Small intestine (tissue), 16 donors: ENCODE measurements at places on chromosomes 5 and 9.

- no peak for DNase-seq
Observed at GRCh38 chr5:35048910-35049309, 1.2 kb upstream of the AGXT2 start.

- DNase-seq: peak; percentile 23
Observed at GRCh38 chr5:123874600-123875201, 362.7 kb downstream of the CSNK1G3 start.

GRCh38 chr5:179297026-179297425 is 48.2 kb downstream of the ADAMTS2 start:
- no peak for DNase-seq

DNA sequence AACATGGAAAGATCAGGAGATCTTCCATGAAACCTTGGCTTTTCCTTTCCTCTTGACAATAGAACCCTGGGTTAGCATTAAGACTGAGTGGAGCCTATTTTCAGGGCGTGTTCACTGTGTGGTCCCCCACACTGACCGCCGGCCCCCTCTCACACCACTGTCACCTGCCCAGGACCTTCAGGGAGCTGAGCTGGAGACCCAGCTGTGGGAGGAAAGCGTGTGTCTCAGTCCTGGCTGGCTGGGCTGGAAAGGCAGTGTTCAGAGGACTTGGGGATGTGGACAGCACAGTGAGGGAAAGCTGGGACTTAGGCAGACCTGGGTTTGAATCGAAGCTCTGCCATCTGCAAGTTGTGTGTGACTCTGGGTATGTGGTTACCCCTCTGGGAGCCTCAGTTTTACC is 268.1 kb downstream of the NSG2 start:
- DNase-seq: no peak

- DNase-seq: no peak
Observed at GRCh38 chr5:56429110-56429561, 196.0 kb upstream of the ANKRD55 start.

DNA sequence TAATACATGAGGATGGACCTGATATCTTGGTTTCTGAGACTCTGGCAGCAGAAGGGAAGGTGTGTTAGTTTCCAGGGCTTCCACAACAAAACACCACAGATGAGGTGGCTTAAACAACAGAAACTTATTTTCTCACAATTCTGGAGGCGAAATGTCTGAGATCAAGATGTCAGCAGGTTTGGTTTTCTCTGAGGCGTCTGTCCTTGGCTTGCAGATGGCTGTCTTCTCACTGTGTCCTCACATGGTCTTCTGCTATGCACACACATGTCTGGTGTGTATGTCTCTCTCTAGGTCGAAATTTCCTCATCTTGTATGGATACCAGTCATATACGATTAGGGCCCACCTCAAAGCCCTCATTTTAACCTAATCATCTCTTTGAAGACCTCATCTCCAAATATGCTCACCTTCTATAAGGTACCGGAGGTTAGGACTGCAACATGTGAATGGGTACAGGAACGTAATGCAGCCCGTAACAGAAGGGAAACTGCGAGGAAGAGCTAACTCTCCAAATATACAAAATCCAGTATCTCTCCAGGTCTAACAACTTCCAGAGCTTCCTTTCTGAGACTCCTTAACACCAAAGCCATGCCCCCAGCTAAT is 139.8 kb upstream of the SMARCA2 start:
- no peak for DNase-seq

GRCh38 chr5:157918811-157919742 is 60.1 kb upstream of the CLINT1 start:
- DNase-seq: peak; percentile 87

- no peak for DNase-seq
Observed at GRCh38 chr5:131193106-131193505, 22.4 kb downstream of the LYRM7 start.

DNA sequence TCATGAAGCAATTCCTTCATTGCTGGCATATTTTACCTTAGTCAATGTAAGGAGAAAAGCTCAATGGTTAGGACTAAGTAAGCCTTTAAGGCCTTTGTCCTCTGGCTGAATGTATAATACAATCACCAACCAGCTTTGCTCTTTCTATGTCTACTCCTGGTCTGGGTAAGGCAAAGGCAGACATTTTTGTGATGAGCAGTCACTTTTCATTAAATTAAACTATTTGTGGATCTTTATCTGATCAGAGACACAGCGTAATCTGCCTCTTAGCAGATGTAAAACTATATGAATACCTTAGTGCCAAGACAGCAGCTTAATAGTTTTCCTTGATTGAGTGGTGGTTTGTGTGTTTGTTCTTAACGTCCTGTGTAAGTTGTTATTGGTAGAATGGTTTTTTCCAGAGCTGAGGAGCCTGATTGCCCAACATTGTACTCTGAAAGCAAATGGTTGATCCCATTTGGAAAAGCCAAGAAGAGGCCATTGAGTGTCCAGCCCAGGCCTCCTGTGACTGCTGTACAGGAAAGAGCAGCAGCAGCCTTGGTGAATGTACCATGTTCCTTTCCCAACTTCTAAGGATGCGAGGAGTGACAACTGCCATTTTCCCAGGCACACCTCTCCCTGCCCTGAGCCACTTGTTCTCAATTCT is 16.5 kb upstream of the CXXC5 start:
- DNase-seq: no peak

DNA sequence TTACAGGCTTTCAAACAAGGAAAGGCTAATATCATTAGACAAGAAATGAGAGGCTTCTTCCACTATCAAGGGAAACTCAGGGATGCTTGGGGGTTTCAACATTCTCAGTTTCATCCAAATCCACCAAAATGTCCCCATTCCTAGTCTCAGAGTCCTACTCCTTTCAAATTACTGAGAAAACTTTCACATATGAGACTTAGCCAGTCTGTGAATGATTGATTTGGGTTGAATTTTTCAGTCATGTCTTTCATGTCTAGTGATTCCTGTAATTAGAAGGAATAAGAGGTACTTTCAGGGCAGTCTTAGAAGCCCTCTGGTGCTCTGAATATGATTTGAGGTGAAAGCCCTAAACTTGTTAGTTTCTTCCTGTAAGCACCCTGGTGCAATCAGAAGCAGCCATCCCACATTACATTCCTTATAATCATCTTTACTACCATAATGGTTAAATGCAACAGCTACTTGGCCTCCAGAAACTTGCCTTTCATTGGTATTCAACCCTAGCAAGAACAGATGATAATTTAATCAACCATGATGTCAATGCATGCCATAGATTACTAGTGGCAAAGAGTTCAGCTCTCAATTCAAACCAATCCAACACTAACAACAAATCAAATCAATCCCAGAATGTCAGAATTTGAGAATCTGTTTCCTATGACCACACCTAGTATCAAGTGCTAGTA is 50.7 kb upstream of the RIC1 start:
- DNase-seq: no peak

DNA sequence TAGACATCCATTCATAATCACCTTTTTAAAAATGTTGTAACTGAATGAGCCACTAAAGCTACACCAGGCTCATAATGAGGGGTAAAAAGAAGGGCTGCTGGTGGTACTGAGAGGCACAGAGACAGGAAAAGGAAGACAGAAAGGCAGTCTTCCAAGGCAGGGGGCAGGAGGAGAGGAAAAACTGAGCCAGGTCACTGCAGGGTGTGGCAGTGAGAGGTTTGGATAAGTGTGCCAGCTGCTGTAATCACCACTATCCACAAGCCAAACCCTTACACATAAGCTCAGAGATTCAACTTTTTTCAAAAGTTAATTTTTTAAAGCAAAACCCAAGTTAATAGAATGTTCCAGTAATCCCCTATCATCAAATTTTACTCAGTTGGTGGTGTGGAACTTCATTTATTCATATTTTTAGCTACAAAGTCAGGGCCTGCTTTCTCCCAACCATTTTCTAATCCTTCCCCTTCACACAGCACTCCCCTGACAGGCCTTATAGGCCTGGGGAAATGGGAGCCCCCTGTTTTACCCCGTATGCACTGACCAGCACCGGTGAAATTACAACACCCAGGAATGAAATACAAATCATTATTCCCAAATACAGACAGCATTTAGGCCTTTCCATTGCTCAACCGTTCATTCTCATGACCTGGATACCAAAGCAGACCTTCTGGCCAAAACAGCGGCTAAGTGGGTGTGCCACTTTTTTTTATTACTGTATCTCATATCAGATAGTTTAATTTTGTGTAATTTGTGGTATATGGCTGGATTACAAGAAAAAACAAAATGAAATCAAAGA is 76.3 kb downstream of the EFNA5 start:
- DNase-seq: no peak

- no peak for DNase-seq
Observed at GRCh38 chr5:135484674-135485086, 32.5 kb upstream of the TIFAB start.

DNA sequence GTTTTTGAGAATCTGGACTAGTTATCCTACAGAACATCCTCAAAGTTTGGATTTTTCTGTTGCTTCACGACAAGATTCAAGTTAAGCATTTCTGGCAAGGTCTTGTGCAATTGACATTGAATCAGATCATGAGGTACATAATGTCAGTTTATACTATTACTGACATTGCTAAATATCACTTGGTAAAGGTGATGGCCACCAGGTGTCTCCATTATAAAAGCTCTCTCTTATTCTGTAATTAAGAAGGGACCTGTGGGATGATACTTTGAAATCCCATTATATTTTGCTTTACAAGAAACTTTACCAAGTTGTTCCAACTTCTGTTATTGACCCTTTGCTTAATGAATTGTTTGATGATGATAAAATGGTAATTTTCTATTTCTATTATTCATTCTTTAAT is 131.0 kb upstream of the ASTN2 start:
- DNase-seq: no peak

- no peak for DNase-seq
Observed at GRCh38 chr5:172380301-172380986, 73.9 kb downstream of the SH3PXD2B start.

- no peak for DNase-seq
Observed at GRCh38 chr9:93258818-93259489, 75.0 kb downstream of the WNK2 start.

DNA sequence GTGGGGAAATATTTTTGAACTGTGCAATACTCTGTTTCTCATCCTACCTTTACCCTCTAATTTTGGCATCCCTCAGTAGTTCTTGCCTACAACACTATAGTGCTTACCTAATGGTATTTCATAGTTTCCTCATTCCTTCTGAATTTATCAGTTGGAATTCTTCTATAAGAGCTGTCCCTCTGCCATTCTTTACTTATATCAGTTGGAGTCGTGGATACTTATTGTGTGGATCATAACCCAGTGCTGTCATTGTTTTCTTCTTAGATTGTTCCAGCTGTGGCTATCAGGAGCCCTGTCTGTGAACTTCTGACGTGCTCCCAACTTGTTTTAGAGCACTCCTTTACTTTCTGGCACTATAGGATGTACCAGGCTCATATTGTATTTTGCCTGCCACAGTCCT is 146.1 kb upstream of the OTULINL start:
- DNase-seq: no peak

- DNase-seq: no peak
Observed at GRCh38 chr5:119311688-119312087, 44.1 kb upstream of the TNFAIP8 start.

GRCh38 chr9:24939109-24939850 is 393.6 kb upstream of the IZUMO3 start:
- DNase-seq: no peak

DNA sequence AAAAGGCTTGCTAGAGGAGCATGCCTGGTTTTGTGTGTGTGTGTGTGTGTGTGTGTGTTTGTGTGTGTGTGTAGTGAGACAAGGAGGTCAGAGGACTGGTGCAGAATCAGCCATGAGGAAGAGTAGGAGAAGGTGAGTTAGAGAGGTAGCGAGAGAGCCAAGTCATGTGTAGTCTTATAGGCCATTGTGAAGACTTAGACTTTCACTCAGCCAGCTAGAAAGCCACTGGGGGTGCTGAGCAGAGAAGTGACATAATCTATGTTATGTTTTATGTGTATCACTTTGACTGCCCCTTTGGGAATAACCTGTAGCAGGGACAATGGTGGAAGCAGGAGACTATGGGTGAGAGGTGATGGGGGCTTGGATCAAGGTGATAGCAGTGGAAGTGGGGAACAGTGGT is 180.5 kb upstream of the CLINT1 start:
- no peak for DNase-seq

DNA sequence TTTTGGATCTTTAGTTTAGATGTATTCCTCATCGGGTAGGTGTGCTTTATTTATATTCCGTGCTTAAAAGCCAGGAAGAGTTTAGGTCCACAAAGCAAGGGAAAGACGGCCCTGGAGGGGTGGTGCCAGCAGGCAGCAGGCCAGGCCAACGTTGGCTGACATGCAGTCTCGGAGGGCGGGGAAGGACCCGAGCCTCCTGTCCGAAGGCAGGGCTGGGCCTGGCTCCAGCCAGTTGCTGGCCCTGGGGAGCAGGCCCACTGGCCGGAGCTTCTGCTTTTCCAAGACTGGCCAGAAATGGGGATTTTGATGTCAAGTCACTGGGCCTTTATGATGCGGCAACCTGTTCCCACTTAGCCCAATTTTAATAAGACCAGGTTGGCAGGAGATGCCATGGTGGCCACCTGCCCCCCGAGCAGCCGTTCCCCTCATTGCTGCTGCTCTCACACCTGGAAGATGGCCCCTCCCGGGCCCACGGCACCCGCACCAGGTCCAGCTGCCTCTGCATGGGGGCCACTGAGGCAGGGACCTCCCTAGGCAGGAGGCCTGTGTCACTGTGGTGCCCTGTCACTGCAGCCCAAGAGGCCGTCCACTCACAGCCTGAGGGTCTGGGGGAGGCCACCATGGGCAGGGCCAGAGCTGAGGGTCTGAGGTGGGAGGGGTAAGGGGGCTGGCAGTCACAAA is 23.2 kb downstream of the LPCAT1 start:
- DNase-seq: no peak

DNA sequence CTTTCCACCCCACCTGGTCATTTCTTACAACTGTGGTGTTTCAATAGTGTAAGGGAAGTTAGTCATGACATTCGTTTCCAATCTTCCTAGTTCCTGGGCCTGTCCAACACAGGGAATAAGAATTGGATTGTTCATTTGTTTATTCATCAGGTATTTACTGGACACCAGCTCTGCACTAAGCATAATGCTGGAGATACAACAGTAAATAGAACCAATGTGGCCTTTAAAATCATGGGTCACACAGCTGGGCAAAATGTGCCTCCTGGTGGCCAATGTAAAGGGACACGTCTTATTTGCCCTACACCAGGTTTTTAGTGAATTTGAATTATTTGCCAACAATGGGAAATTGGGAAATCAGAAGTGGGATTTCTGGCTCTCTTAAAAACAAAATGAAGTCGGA is 10.4 kb downstream of the ABLIM3 start:
- DNase-seq: no peak

GRCh38 chr5:71732011-71732410 is 12.9 kb downstream of the CARTPT start:
- no peak for DNase-seq

DNA sequence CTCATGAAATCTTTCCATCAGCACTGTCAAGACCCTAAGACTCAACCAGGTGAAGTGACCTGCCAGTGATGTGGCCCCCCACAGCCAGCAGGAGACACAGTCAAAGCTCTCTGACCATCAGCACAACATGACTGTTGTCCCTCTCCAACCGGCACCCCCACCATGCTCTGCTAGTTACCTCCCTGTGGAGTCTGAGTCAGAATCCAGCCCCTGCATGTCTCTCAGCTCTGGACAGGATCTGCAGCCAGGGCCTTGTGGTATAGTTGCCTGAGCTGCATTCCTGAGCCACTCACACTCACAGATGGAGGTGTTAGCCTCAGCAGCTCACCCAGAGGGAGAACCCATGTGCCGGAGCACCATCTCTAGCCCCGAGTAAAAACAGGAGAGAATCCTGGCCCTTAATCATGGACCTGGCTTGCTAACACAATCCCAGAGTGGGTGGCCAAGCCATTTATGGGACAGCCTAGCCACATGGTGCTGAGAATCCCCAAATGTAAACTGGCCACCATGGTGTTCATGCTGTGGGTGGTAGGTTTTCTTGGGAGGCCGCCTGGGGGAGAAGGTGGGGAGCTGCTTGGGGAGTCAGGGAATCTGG is 237.8 kb downstream of the PAPPA start:
- no peak for DNase-seq

- DNase-seq: no peak
Observed at GRCh38 chr5:125367702-125368101, 621.3 kb upstream of the ZNF608 start.
